Epithelial cell of proximal tubule (primary cell): ENCODE measurements at places on chromosomes 5 and 9. TPM values are rescaled to one million over a fixed set of nuclear protein-coding genes. Genes with fewer than 3 reads are reported as not detected.

GRCh38 chr9:93920131-93920800 lies 34.9 kb downstream of the BARX1 start:
- DNase-seq, result no peak

DNA sequence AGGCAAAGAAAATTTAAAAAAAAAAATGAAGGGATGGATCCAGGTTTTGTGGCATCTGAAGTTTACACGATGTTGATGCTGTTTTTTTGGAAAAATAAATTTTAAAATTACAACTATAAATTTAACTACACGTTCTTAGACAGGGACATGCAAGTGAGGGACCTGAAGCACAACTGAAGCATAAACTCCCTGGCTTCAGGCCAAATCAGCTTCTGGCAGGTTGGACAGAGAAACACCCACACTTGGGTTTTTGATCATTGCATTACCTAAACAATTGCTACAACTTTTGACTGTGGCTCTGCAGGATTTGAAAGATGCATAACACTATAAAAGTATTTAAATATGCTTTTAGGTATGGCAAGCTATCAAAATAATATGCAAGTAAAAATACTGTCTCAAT lies 1318.3 kb upstream of the DMAC1 start:
- no peak for DNase-seq

GRCh38 chr5:114062932-114063867 lies 298.7 kb upstream of the KCNN2 start:
- no peak for DNase-seq

DNA sequence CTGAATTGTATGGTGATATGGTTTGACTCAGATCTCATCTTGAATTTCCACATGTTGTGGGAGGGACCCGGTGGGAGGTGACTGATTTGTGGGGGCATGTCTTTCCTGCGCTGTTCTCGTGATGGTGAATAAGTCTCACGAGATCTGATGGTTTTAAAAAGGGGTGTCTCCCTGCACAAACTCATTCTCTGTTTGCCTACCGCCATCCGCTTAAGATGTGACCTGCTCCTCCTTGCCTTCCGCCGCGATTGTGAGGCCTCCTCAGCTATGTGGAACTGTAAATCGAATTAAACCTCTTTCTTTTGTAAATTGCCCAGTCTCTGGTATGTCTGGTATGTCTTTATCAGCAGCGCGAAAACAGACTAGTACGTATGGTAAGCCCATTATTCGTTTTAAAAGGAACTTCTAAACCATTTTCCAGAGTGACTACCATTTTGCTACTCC lies 48.7 kb downstream of the SLC36A1 start:
- DNase-seq, result no peak

DNA sequence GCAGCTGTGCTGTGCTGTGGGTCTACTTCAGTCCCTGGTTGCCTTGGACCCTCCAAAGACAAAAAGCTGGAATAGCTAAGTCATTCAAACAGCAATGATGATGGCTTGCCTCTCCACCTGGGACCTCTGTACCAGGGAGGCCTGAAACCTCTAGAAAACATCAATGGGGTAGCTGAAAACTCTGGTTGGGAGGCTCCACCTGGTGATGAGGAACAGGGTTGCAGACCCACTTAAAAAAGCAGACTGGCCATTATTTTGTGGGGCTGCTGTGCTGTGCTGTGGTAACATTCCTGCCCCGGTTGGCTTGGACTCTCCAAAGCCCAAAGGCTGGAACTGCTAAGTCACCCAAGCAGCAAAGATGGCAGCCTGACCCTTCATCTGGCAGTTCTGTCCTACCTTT lies 839.3 kb upstream of the ARRDC3 start:
- no peak for DNase-seq

DNA sequence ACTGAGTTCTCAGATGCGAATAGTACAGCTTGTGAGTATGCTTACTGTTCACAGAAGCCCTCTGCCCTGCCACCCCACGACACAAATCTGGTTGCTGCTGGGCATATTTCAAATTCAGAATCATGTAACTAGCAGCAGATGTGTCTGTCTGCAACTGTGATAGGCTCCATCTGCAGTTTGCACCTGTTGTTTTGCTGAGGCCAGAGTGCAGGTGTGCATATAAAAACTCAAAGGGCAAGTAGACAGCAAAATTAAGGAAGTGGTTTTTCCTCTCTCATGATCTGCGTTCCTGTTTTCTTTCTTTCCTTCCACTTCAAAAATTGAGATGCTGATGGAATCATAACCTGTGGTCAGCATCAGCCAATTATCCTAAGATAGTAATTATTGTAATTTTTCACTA lies 1000.5 kb downstream of the PTPRD start:
- DNase-seq, result no peak

GRCh38 chr5:126527158-126527557 lies 67.9 kb downstream of the ALDH7A1 start:
- DNase-seq, result no peak

- no peak for DNase-seq
These were observed 77.6 kb downstream of the UGCG start for GRCh38 chr9:111974092-111974681.

- no peak for DNase-seq
These were observed 2.3 kb upstream of the DNAJA1 start for GRCh38 chr9:33022755-33023154.

DNA sequence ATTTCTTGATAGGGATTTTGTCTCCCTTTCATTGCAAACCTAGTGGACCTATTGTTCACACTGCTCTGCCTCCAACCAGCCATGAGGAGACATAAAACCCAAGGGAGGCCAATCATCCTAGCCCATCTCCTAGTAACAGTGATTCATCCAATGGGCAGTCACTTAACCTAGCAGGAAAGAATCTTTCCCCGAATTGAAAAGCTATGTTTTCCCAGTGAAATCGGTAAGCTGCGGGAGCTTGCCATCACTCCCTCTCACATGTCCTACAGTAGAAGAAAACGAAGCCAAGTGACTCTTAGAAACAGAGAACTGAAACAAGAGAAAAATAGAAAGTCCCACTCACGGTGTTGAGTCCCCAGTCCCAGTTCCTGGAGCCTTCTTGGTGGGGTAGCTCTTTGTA lies 123.3 kb downstream of the SUSD1 start:
- no peak for DNase-seq

DNA sequence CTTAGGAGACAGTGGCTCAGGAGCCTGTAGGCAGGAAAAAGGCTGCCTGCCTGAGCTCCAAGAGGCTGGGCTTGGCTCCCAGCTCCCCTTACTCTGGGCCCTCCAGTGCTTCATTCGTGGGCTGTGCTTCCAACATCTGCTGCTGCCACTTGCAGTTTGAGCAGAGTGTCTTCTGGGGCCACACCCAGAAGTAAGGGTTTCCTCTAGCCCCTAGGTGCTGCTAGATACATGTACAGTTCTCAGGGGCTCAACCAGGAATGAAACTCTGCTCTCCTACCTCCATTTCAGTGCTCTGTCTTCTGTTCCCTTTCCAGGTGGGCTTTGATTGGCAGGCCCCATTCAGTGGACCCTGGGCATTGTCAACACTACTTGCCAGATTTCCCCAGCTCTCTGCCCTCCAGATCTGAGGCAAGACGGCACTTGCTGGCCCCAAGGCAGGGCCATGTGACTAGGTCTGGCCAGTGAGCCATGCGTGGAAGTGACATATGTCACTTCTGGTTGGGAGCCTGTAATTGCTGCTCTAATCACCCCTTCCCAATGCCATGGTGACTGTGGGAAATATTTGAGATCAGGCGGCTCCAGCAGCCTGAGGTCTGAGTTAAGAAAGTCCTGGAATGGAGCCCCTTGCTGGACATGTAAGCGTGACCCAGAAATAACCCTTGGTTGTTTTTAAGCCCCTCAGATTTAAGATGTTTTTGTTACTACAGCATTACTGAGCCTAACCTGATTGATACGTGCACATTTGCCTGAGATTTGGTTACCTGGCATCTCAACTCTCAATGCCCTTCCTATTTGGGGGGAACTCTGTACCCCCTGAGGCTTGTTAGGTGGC lies 9.4 kb upstream of the BOD1 start:
- no peak for DNase-seq

- DNase-seq, result no peak
These were observed 113.2 kb downstream of the JAKMIP2 start for GRCh38 chr5:147669169-147669869.

Gene RAB3C
- total RNA-seq, result not detected in 2 replicates

Gene CDH18
- total RNA-seq, result not detected in 2 replicates

Gene ATP10B
- 0.06 TPM in 1 of 2 replicates, not detected in the other for total RNA-seq

Gene C9
- not detected in 2 replicates for total RNA-seq
